ENCODE measurements at places on chromosomes 13 and 19.

DNA sequence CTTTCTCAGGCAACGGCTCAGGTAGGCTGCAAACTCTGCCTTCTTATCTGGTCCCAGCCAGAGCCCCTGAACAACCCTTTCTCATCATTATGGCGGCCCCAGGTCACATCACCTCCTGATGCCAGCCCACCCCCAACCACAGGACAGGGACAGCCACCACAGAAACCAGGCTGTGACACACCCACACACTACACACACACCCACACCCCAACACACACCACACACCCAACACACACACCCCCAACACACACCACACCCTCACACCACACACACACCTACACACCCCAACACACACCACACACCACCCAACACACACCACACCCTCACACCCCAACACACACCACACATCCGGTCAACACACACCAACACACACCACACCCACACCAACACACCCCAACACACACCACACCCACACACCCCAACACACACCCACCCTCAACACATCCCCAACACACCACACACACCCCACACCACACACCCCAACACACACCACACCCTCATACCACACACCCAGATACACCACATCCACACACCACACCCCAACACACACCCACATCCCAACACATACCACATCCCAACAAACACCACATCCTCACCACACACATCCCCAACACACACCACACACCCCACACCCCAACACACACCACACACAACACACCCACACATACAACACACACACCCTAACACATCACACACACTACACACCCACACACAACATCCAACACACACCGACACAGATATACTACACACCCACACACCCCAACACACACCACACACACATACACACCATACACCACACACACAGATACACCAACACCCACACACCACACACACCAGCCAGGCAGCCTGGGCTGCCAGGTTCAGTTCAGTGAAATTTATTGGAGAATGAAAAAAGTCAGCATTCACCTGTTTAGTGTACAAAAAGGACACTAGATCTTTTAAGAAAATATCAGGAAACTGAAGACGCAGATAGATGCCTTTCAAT is 4.2 kb upstream of the ISYNA1 start:
- DNase-seq: no peak

DNA sequence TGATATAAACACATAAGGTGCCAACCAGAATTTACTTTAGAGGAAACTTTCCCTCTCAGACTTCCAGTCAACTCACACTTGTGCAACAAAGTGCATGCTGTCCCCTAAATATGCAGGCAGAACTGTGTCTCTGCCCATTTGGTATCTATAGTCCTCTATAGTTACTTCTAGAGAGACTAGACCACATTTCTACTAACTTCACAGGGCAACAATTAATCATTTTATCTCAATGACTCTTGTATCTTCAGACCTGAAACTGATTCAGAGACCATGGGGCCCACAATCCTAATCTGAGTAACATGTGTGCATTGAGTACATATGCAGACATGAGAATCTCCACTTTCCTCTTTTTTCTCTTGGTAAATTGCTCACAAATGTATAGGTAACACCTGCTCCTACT is 158.1 kb downstream of the ZNF486 start:
- DNase-seq: no peak

DNA sequence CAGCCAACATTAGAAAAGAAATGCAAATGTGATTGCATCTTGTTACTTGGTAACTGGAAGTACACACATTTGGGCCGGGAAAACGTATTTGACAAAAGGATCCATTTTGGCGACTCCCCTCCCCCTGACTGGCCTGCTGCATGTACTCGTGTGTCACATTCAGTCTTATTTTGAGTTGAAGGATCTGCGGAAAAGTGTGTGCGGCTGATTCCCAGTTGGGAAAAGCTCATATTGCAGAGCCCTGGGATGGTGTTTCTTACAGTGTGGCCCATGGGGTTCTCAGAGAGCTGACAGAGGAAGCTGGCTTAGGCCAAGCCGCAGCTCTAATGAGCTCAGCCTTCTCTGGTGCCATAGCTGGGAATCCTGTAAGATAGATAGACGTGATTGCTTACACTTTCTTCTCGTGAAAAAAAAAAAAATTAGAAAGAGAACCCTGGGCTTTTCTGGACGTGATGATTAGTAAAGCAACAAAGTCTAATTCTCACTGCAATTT is 170.3 kb upstream of the ARGLU1 start:
- no peak for DNase-seq

- DNase-seq: no peak
Observed at GRCh38 chr19:40813182-40813581, 14.2 kb downstream of the EGLN2 start.

GRCh38 chr19:2223959-2224358 is 12.2 kb downstream of the PLEKHJ1 start:
- DNase-seq: no peak
